ENCODE measurements at places on chromosomes 1 and 21. TPM values are rescaled to one million over a fixed set of nuclear protein-coding genes. Genes with fewer than 3 reads are reported as not detected.

DNA sequence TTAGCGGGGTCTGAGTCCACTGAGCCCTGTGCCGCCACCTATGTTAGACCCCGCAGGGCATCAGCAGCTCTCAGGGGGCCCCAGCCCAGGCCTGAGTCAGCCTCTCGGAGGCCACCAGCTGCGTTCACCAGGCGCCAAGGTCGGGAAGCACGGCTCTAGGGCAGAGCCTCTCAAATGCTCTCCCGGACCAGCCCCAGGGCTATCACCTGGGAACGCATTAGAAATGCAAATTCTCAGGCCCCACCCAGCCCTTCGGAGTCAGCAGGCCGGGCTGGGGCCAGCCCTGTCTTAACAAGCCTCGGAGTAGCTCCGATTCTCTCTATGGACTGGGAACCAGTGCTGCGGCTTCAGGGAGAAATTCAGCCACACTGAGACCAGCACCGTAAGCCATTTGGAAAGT is 37.2 kb upstream of the TSPEAR start:
- H3K4me1 ChIP-seq: peaks cover 15% of the 10 kb centered on the region
- H3K36me3 ChIP-seq: no peaks in the 10 kb centered on the region
- H3K27ac ChIP-seq: no peak overlapping the region
- H3K4me3 ChIP-seq: no peak overlapping the region
- DNase-seq: no peak

DNA sequence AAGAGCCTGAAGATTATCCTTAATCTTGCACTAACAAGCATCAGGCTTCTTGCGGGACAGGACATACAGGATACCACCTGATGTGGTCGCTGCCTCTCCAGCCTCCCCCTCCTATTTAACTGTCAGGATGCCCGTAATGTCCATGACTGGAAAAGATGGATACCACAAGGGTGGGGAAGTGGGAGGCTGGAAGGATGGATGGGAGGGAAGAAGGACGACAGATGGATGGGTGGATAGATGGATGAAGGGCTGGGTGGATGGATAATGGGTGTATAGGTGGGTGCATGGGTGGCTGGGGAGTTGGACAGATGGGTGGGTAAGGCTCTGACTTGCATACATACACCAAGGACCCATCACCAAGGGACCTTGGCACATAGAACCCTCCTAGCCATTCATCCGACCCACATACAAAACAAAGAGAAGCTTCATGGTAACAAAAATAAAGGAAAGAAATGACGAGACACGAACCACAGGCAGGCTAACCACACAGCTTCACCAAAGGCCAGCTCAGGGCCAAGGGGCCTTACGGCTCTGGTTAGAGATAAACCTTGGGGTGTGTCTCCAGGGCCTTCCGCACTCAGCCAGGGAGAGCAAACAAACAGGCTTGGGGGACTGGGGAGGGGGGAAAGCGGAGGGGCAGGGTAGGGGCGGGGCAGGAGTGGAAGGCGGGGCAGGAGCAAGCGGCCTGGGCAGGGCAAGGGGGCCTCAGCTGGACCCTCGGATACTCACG is 50.5 kb downstream of the HSPG2 start:
- no peak overlapping the region for H3K4me3 ChIP-seq
- no peaks in the 10 kb centered on the region for H3K4me1 ChIP-seq
- DNase-seq: no peak
- H3K27me3 ChIP-seq: no peaks in the 10 kb centered on the region

- no peak overlapping the region for H3K27ac ChIP-seq
- no peaks in the 10 kb centered on the region for H3K36me3 ChIP-seq
- no peak for DNase-seq
- peaks cover 17% of the 10 kb centered on the region for H3K4me1 ChIP-seq
- H3K4me3 ChIP-seq: no peak overlapping the region
Observed at GRCh38 chr1:241810769-241811405, 37.1 kb upstream of the EXO1 start.

- H3K27me3 ChIP-seq: no peaks in the 10 kb centered on the region
- DNase-seq: no peak
- no peak overlapping the region for H3K4me3 ChIP-seq
- no peaks in the 10 kb centered on the region for H3K36me3 ChIP-seq
- H3K4me1 ChIP-seq: peaks cover 22% of the 10 kb centered on the region
Observed at GRCh38 chr1:85243372-85243771, 16.1 kb downstream of the C1orf52 start.

- no peaks in the 10 kb centered on the region for H3K4me1 ChIP-seq
- H3K27ac ChIP-seq: no peak overlapping the region
- H3K4me3 ChIP-seq: no peak overlapping the region
- H3K27me3 ChIP-seq: no peaks in the 10 kb centered on the region
- H3K36me3 ChIP-seq: no peaks in the 10 kb centered on the region
Observed at GRCh38 chr1:28200234-28200873, 23.9 kb upstream of the PTAFR start.

DNA sequence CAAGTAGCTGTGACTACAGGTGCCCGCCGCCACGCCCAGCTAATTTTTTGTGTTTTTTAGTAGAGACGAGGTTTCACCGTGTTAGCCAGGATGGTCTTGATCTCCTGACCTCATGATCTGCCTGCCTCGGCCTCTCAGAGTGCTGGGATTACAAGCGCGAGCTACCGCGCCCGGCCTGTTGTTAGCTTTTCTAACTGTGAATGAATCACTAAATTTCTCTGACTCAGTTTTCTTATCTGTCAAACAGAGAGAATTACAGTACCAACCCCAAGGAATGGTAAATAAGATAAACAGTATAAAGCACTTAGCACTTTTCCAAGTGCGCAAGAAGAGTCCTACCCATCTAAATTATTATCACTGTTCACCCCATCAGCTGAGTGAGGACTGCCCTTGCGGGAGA is 193.6 kb downstream of the VAV3 start:
- DNase-seq: no peak
- no peak overlapping the region for H3K4me3 ChIP-seq
- no peaks in the 10 kb centered on the region for H3K27me3 ChIP-seq
- no peaks in the 10 kb centered on the region for H3K36me3 ChIP-seq
- no peak overlapping the region for H3K27ac ChIP-seq
- H3K4me1 ChIP-seq: no peaks in the 10 kb centered on the region

- no peak for DNase-seq
- H3K4me3 ChIP-seq: no peak overlapping the region
- peaks cover 47% of the 10 kb centered on the region for H3K4me1 ChIP-seq
- no peaks in the 10 kb centered on the region for H3K27me3 ChIP-seq
- H3K36me3 ChIP-seq: no peaks in the 10 kb centered on the region
Observed at GRCh38 chr1:22252251-22252650, 109.4 kb upstream of the WNT4 start.

GRCh38 chr1:56135864-56136147 is 443.6 kb downstream of the PLPP3 start:
- no peak overlapping the region for H3K27ac ChIP-seq
- no peaks in the 10 kb centered on the region for H3K4me1 ChIP-seq
- no peak overlapping the region for H3K4me3 ChIP-seq
- H3K27me3 ChIP-seq: no peaks in the 10 kb centered on the region

GRCh38 chr1:208007938-208008342 is 97.0 kb upstream of the CD34 start:
- H3K27ac ChIP-seq: no peak overlapping the region
- H3K36me3 ChIP-seq: no peaks in the 10 kb centered on the region
- no peak overlapping the region for H3K4me3 ChIP-seq
- H3K4me1 ChIP-seq: no peaks in the 10 kb centered on the region
- no peak for DNase-seq

DNA sequence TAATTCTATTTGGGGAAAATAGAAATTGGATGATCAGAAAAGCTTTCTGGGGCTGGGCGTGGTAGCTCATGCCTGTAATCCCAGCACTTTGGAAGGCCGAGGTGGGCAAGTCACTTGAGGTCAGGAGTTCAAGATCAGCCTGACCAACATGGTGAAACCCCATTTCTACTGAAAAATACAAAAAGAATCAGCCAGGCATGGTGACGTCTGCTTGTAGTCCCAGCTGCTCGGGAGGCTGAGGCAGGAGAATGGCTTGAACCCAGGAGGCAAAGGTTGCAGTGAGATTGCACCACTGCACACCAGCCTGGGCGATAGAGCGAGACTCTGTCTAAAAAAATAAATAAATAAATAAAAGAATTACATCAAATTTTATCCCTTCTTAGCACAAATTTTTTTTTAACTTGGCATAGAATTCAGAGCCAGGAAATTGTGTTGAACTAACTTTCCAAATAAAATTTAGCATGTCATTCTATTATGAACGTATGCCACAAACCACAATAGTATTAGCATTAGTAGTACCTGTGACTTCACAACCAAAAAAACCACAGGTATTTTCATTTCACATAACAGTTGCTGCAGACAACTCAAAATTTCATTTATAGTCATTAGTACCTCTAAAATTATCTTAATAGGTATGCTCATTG is 4.5 kb upstream of the ANKRD13C start:
- 0 out of 2 replicates have a peak, but pooled peaks cover 6% of the 10 kb centered on the region for H3K4me1 ChIP-seq
- no peak overlapping the region for H3K27ac ChIP-seq
- no peak for DNase-seq
- H3K4me3 ChIP-seq: no peak overlapping the region
- H3K36me3 ChIP-seq: no peaks in the 10 kb centered on the region
- H3K27me3 ChIP-seq: no peaks in the 10 kb centered on the region

The LORICRIN gene
- not detected for total RNA-seq

The GABRD gene
- total RNA-seq: not detected

The RGS8 gene
- total RNA-seq: not detected
